ENCODE measurements at places on chromosomes 12 and 14.

DNA sequence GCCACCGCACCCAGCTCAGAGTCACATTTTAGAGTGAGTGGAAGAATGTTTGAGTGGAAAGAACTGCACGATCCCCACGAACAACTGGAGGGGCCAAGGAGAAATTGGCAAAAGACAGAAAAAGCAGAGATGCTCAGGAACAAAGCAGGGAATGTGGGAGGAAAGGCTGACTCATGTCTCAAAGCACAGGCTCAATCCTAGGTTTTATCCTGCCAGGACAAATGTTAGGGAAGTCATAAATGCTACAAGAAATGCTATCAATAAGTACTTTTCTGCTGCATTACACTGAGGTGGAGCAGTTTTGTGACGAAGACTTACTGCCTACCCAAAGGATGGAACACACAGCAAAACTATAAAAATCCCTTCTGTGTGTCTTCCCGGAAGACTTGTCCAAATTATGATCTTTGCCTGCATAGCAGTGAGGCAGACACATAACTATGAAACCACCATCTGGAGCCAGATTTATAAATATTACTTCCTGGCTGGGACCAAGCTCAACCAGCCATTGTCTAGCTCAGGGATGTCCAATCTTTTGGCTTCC, 26.7 kb downstream of the NIN start:
- DNase-seq, result no peak

DNA sequence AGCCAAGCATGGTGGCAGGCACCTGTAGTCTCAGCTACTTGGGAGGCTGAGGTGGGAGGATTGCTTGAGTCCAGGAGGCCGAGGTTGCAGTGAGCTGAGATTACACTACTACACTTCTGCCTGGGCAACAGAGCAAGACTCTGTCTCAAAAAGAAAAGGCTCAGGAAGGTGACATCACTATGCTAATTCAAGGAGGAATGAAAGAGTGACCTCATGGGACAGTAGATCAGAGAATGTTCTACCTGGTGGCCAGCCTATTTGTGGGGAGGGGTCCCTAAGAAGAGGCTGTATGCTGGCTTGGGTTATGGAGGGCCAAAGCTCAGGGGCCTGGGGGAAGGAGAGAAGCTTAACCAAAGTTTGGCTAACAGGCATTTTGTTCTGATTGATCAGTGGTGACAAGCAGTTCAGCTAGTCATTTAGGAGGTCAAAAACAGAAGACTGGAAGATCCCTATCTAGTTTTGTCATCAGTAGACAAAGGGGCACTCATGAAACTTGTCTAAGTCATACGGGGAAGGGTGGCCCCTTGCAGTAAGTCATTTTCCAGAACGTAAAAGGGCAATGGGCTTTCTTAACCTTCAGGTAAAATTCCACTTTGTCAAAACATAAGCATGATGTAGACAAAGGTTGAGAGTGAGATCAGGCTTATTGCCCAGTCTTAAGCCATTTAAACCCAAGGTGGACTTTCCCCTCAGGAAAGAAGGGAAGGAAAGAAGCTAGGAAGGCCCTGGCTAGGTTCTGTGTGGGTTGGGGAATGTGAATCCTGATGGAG, 60.8 kb upstream of the EEA1 start:
- no peak for DNase-seq

DNA sequence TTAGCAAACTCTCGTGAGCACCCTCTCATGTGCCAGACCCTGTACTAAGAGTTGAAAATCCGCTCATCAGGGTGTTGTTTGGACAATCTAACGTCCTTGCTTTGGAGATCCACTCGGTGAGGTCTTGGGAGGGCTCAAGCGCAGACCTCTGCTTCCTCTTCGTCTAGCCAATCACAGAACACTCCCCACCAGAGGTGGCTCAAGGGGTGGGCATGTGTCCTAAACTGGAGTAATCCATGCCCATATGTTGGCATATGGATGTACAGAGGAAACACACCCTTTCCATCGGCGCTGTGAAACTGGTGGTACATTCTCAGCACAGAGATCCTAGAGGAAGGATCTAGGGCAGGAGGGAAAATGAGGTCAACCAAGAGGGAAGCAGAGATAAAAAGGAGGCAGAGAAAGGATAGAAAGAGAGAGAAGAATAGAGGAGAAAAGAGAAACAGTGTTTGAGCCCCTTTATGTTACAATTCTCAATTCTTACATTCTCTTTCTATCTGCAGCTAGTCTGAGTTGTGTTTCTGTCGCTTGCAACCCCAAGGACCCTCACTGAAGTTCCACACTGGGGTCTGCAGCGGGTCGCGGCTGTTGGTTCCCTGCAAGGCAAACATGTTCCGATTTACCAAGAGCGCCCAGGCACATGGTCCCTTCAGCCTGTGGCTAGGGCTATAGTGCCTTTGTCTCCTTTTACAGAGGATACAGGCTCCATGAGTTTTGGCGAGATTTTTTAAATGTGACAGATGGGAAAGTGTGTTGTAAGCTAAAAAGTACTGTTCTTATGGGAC, 40.5 kb downstream of the DLK1 start:
- DNase-seq, result no peak

- no peak for DNase-seq
Measured at GRCh38 chr12:53453953-53454640, 2.2 kb downstream of the PCBP2 start.

DNA sequence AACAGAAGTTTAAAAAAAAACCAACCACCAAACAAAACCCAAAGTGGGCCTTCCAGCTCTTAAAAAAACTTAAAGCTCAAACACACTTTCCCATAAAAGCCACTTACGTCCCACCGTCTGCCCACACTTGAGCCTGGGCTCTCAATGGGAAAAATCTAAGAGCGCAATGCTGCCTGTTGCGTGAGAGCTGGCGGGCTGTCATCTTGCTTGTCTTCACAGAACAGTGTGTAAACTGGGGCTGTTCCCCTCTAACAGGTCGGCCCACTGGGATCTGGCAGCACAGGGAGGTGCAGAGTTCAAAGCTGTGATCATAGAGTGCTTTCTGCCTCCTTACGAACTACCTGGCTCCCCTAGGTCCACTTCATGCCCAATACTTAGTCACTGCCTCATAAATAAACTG, 80.0 kb downstream of the DICER1 start:
- no peak for DNase-seq

- DNase-seq, result no peak
Measured at GRCh38 chr14:31070431-31070830, 44.3 kb upstream of the STRN3 start.

- DNase-seq, result no peak
Measured at GRCh38 chr14:100104006-100104352, 38.8 kb downstream of the EVL start.
